ENCODE measurements at places on chromosomes 11 and 22. TPM values are rescaled to one million over a fixed set of nuclear protein-coding genes. Genes with fewer than 3 reads are reported as not detected.

Gene PDE3B
- 7.5 TPM for total RNA-seq

Gene CTTN
- 387 TPM for total RNA-seq

- DNase-seq, result peak; percentile 42
Measured at GRCh38 chr11:14026961-14027360, 64.4 kb downstream of the SPON1 start.

GRCh38 chr11:133711545-133711944 is 133.8 kb downstream of the SPATA19 start:
- no peak for DNase-seq

DNA sequence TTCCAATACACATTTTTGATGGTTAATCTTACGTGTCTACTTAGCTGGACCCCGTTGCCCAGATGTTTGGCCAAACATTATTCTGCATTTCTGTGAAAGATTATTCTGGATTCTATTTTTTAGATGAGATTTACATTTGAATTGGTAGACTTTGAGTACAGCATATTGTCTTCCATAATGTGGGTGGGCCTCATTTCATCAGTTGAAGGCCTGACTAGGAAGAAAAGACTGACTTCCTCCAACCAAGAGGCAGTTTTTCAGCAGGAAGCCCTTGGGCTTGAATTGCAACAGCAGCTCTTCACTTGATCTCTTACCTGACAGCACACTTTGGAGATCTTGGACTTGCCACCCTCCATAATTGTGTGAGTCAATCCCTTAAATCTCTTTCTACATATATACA is 58.7 kb downstream of the FDX1 start:
- DNase-seq, result no peak

DNA sequence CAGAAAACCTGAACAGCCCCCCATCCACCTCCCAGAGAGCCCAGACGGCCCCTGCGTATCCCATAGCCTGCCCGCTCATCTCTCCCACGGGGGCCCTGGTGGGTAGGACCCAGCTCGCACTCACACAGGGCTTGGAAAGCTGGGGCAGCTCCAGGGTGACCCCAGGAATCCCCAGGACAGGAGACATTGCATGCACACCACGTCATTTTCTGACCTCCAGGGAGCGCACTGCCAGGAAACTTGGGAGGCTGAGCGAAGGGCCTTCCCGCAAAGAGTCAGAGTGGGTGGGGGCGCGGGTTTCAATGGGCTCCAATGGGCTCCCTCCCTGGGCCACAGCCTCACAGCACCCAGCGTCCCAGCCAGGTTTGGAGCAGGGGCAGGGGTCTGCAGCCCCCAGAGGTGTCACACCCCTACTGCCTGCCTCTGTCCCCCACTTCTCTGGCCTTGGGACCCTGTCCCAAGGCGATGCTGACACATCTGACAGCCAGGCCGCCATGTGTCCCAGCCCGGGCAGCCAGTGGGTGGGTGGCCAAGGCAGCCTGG is 8.2 kb upstream of the SYT8 start:
- DNase-seq, result peak; percentile 67

DNA sequence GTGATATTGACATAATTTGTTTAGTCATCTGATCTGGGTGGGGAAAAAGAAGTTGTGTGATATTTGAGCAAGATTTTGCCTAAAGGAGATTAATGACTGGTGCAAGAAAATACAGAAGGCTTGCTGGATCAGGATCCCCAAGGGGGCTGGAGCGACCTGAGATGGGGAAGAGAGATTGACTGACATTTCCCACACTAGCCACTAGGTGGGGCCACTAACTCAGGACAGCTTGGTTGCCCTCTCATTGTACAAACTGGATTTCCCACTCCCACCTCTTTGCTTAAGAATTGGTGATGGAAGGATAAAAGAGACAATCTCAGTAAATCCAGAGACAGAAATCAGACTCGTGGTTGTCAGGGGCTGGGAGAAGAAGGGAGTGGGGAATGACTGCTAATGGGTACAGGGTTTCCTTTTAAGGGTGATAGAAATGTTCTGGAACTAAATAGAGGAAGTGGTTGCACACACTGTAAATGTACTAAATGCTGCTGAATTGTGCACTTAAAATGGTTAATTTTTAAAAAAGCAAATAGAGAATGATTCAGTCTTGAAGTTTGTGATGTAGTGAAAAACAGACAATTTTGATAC is 50.7 kb downstream of the CTTN start:
- DNase-seq, result no peak

- no peak for DNase-seq
Measured at GRCh38 chr11:808427-809286, 1.1 kb upstream of the RPLP2 start.
